ENCODE measurements at places on chromosomes 4 and X.

DNA sequence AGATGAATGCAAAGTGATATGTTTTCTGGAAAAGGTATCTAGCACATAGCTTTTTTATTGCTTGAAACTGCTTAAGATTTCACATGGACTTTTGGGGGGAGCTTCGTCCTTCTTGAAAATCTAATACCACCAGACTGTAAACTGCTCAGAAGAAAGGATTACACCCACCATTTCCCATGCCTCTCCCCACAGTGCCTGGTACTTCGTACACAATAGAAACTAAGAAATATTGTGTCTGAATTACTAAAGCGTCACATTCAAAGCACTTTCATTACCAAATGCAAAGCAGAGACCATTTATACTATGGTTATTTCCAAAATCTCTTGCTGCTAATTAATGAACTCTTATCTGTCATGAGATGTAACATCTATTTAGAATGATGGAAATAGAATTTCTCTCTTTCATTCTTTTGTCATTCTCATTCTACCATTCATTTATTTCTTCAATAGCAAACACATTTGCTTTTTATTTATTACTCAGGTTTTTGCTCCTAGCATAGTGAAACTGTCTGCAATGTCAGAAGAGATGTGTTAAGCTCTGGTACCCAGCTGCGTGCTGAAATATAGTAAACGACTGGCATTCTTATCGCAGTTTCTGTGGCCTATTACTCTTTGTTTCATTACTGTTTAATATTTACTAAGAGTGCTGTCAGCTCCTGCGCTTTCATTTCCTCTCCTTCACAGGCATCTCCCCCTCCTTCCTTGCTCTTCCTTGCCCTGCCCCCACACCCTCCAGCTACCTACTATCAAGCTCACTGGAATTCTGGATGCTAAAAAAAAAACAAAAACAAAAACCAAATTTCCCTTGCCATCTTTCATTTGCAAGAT lies 51.4 kb upstream of the RAPGEF2 start:
- no peak for DNase-seq

- DNase-seq: no peak
These were observed 33.4 kb downstream of the PJA1 start for GRCh38 chrX:69131886-69132285.

DNA sequence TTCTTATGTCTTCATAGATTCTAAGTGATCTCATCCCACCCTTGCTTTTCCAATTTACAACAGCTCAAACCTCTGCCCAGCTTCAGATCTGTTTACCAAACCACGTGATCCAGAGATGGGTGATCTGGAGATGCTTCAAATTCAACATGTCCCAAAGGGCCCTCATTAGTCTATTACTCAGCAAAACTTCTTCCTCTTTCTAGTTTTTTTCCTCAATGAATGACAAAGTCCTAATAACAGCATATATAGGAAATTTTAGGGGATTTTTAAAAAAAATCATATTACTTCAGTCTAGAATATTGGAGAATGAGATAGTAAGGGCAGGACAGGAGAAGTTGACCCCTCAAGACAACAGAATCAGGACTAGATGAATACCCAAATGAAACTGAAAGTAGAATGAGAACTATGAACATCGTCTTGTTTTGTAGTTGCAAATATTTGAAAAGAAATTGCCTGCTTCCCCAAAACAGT lies 127.1 kb downstream of the CFAP299 start:
- DNase-seq: no peak

DNA sequence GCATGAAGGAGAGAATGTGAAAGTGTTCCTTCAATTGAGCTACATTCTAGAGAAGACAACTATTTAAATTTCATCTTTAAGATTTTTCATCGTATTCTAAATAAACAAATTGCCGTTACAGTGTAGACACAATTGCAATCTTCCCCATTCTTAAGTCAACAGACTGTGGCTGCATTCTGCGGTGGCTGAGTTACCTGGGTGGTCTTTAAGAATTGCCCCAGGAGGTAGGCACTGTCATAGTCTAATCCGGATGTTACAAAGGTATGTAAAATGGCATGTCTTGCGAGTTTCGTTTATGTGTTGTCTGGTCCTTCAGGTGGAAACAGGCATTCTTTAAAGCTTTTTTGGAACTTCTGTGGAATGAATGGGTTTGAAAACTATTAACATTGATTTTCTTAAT lies 586.1 kb upstream of the PITX2 start:
- no peak for DNase-seq

DNA sequence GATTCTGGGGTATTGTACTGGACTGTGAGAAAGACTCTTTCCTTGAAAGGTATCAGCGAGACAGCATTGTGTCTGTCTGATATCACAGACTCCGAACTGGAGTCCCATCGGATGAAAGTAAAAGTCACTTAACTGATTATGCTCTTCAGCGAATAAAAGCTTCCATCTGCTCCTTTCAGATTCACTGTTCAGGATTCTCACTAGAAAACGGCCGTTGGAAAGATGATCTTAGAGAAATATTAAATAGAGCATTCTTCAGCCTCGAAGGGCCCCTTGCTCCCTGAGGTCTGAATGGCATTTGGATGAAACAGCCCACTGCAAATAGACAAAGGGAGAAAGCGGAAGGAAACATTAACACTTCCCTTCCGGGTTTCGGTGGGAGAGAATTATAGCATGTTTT lies 416.2 kb upstream of the PRKX start:
- DNase-seq: no peak

DNA sequence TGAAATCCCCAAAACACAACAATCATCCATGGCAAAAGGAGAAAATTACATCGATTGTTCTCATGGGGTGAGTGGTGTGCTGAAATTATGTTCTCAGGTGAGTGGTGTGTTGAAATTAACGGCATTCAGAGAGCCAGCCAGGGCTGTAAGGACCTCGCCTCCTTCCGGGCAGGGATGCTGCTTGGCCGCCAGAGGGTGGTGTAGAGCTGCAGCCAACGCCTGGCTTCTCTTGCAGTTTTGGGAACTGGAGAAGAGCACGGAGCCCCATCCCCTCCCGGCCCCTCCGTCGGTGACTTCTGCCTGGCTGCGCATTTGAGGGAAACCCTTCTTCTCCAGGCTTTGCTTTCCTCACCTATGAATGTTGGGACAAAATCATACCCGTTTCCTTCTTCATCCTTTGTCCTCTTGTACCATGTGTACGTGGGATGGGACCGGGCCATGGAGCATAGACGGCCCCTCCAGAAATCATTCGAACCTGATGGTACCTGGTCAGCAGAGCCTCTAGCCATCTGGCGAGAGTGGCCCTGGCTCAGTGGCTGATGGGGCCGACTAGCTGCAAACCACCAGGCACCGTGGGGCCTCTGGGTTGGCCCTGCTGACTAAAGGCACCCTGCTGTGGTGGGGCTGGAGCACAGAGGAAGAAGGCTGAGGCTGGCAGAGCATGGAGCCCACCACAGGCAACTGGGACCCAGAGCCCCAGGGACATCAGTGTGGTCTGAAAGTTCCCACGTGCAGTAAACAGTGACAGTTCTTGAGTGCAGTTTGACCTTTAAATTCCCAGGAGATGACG lies 28.4 kb downstream of the TRMT44 start:
- DNase-seq: peak; percentile 9

DNA sequence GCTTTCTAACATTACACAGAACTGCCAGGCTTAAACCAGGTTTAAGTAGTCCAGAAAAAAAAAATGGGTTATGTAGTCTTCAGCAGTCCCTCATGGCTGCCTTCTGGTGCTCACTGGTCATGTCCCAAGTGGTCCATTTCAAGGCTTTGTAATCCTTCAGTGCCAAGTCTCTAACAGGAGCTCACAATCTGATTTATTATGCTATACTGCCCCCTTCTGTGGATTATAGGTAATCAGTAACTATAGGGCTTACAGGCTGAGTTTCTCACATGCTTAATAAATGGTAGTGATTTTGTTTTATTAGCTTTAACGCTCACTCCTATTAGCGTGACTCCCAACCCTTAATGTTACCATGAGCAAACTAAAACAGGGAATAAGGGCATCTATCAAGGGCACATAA lies 92.5 kb upstream of the EDA2R start:
- DNase-seq: no peak

DNA sequence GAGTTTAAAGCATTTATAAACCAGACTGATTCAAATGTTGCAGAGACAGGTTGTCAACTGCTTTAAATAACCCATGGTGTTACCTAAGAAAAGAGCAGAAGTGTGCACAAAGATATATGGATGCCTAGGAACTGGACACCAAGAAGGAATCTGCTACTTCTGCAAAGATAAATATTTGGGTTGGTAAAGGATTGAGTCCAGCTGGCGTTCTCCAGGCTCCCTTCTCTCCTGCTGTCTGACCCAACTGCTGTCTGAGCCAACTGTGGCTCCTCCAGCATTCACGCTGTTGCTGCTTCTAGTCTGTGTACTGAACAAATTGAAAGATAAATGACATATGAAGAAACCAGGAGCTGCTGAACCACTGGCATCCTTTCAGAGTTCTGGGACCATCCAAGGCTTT lies 1167.8 kb upstream of the PRKX start:
- no peak for DNase-seq

DNA sequence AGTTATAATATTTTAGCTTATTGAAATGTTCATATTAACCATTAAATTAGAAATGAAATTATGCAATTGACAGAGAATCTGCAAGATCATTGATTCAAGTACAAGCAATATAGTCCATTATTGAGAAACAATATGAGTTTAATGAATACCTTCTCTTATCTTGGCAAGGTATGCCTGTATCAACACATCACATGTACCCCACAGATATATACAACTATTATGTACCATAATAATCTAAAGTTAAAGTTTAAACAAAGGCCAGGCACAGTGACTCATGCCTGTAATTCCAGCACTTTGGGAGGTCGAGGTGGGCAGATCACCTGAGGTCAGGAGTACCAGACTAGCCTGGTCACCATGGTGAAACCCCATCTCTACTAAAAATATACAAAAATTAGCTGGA lies 514.7 kb downstream of the PCDH7 start:
- no peak for DNase-seq

- no peak for DNase-seq
These were observed 119.0 kb downstream of the MANBA start for GRCh38 chr4:102641793-102642192.

DNA sequence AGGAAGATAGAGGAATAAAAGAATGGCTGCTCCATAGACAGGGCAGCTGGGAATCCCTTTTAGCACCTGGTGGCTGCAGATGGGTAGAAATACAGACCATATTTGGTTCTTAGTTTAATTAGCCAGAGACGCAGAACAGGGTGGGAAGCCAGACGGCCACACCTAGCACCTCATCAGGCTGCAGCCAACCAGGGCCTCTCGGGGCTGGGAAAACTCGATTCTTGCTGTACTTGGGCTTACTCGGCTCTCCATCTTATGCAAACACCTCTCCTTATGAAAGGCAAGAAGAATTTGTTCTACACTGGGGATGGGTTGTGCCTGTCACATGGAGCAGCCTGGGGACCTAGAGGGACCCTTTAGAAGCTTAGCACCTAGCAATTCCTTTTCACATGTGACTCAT lies 19.7 kb downstream of the IRAK1 start:
- DNase-seq: no peak

DNA sequence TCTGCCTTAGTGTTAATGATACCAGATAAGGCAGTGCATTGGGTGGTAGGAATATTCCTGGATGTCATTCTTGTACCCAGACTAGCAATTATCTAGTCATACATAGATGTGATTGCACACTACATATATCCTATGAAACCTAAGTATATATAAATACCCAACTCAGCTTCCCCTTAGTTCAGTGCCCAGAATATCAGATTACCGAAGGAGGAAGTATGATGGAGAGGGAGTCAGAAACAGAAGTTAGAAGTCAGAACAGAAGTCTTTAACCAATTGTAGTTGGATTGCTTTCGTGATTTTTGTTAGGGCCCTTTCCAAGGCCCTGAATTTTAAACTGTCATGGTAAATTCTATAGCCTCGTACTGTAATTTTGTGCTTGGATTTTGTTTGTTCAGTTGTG lies 42.9 kb downstream of the MOB1B start:
- DNase-seq: no peak

DNA sequence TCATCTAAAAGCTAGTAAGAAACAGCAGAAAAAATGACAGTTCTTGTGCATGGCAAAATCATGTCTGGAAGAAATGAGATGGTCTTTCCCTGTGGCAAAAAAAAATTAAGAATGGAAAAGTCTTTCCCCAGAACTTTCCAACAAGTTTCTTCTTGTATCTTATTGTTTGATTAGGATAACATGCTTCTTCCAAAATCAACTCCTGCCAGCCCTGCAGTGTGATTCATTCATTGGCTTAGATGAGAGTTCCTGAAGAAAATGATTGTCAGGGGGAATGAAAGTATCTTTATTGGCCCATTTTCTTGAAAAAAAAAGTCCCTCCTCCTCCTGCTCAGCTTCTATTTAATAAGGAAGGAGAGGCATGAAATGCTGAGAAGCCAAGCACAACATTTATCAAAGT lies 407.7 kb downstream of the ARAP2 start:
- DNase-seq: no peak

- no peak for DNase-seq
These were observed at the start of gene HS6ST2 for GRCh38 chrX:132958091-132958703. TSS of gene HS6ST2 (minus strand) at chrX:132958629.

GRCh38 chr4:1043651-1044468 lies 32.4 kb downstream of the FGFRL1 start:
- DNase-seq: no peak

DNA sequence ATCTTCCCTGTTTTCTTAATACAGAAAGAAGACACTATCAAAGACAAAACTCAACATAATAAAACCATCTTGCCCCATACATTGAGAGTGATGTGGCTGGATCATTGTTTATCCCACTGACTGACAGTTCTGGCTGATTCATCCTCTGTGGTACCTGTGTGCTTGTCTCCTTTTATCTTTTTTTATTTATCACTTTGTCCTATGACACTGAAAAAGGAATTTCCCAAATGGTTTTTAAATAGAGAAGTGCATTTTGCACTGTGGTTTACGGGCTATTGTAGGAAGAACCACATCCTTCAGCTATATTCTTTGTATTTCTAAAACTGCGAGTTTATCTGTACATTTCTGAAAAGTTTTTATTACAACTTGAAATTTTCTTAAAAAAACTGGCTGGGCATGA lies 15.0 kb downstream of the TTC29 start:
- DNase-seq: no peak

GRCh38 chr4:172978848-172979247 lies 189.8 kb upstream of the GALNT7 start:
- DNase-seq: no peak

DNA sequence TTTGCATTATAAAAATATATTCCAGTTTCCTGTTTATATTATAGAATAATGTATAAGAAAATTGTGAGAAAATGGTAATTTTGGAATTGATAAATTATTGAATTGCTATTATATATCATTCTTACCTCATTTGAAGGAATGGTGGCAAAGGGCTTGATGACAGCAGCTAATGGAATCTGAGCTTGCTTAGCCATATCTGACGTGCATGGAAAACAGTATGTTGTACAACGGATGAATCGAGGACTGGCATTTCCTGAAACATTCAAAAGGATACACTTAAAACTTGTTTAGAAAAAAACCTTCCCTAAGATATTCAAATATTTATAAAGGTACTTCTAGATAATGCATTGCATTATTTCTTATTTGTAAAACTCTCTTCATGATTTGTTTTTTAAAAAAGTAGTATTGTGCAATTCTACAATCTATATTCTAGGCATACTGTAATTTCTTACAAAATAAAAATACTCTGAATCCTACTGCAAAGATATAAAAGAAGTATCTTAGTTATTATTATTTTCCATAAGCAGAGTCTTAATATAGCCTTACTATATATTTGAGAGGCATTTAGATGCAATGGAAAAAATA lies 38.3 kb downstream of the SEC24D start:
- DNase-seq: no peak

GRCh38 chrX:152850465-152850864 lies 19.6 kb downstream of the NSDHL start:
- no peak for DNase-seq

GRCh38 chrX:790783-791360 lies 160.3 kb downstream of the SHOX start:
- no peak for DNase-seq

Data from stimulated activated CD4-positive, alpha-beta T cell treated with anti-CD3 and anti-CD28 coated beads, TNF-alpha, amount 100 ng/mL, for 1 hour (primary cell).